ENCODE measurements at places on chromosomes 7 and 10.

DNA sequence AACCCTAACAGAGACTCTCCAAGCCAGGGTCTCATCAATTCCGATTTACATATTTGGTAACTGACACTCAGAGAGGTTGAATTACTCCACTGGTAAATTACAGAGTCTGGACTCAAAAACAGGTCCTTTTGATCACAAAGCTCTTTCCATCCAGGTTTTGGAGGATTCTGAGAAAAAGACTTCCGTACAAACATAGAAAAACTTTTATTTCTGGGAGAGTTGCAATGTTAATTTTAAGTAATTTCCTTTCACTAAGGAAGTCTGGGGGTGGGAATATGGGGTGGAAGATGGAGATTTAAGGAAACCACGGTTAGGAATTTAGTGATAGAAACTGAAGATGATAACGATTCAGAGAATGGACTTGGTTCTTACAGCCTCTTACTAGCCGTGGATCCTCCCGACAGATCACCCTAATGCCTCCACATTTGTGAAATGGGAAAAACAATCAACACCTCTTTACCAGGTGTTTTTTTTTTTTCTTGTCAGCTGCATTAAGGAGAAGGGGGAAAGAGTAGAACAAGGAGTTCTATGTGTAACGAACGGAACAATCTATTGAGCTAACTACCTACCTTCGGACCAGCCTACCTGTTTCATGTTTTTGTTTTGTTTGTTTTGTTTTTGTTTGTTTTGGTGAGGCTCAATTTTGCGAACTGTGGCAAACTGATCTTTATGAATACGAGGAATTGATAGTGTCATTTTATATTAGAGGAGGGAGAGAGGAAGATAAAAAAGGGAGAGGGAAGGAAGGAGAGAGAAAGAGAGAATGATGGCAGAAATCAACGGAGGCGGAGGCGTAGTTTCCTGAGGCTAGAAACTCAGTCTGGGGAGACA, 1.7 kb upstream of the RBM20 start:
- no peak for DNase-seq

DNA sequence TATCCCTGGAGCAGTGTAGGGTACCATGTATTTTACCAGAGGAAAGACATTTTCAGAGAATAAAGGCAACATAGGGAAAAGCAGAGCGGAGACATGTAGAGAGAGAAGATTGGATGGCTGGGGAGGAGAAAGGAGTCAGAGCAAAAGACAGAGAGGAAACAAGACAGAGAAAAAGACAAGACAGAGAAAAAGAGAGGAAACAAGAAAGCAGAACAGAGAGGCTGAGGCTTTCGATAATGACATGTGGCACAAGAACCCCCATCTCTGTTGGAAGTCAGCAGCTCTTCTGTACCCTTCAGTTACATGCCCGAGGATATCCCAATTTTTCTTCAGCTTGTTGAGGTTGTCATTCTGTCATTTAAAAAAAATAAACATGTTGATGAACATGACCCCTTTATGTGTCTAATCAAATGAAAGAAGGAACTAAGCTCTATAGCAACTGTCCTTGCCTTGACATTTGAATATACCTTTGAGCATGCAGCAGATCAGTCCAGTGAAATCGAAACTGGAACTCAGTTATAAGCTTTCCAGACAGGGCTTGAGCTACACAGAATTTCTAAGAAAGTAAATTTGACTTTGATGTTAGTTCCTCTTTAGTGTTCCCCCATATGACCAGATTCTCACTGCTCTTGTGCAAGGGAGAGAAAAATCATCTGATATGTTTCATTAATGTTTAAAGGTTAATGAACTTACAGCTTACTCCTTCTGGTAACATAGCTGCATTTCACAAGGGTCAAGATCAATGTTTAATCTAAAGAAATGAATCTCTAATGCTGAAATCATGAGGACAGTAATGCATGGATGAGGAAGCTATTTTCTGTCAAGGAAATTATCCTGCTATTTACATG, 75.1 kb upstream of the SP4 start:
- DNase-seq = no peak

- DNase-seq = no peak
Measured at GRCh38 chr10:88045656-88046415, 182.4 kb downstream of the PTEN start.

DNA sequence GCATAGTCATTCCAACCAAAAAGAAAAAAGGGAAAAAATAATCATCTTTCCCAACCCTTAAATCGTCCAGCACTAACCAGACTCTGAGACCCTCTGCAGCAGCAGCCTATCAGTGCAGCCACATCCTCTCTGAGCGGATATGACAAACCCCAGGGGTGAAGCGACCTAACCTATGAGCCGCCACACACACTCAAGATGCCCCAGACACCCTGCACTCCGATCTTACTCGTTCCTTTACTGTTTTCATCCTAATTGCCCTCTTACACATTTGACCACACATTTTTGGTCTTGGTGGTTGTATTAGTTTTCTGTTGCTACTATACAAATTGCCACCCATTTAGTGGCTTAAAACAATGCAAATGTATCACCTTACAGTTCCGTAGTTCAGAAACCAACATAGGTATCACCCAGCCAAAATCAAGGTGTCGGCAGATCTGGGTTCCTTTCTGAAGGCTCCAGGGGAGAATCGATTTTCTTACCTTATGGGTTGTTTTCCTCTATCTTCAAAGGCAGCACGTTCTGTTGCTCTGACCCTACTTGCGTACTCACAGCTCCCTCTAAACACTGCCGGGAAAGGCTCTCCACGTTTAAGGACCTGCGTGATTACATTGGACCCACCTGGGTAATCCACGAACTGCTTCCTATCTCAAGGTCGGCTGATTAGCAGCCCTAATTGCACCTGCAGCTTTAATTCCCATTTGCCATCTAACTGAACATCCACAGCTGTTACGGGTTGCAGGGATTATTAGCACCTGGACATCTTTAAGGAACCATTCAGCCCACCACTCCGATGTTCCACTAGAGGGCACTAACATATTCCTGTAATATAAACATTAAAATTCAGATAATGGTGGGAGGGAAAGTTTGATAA, 37.3 kb upstream of the PRSS1 start:
- no peak for DNase-seq

- no peak for DNase-seq
Measured at GRCh38 chr10:116815641-116816415, 33.5 kb upstream of the ENO4 start.

DNA sequence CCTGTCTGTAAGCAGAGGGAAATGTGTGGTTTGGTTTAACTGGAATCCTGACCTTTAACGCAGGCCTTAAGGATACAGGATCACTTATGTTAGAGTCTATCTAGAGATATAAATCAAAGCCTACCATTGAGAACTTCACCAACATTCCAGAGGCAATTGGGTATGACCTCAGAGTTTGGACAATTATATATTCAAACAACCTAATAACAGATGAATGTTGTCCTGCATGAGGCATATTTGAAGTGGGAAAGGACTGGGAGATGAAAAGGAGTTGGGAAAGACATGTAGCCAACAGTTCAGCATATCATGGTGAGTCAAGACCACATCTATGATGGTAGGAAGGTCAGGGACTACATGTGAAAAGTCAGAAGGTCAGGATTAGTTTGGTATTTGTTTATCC, 274.2 kb downstream of the DOCK4 start:
- DNase-seq = no peak

- DNase-seq = no peak
Measured at GRCh38 chr10:26987851-26988250, 112.4 kb downstream of the ANKRD26 start.

DNA sequence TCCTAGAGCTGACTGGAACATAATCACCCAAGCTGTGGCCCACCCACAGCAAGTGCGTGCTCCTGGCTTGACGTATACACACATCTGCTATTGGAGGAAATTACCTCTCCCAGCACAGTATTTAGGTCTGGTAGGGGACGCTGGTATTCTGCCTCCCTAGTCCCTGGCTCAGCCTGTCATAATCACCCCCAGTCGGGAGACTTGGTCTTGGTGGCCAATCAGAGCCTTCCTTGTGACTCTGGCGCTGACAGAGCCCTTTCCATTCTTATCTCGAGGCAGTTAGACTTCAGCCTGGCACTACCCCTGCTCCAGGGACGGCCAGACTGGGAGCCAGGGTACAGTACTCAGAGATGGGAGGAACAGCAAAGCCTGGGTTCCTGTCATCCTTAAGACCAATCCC, 14.3 kb upstream of the PRKAG2 start:
- no peak for DNase-seq

DNA sequence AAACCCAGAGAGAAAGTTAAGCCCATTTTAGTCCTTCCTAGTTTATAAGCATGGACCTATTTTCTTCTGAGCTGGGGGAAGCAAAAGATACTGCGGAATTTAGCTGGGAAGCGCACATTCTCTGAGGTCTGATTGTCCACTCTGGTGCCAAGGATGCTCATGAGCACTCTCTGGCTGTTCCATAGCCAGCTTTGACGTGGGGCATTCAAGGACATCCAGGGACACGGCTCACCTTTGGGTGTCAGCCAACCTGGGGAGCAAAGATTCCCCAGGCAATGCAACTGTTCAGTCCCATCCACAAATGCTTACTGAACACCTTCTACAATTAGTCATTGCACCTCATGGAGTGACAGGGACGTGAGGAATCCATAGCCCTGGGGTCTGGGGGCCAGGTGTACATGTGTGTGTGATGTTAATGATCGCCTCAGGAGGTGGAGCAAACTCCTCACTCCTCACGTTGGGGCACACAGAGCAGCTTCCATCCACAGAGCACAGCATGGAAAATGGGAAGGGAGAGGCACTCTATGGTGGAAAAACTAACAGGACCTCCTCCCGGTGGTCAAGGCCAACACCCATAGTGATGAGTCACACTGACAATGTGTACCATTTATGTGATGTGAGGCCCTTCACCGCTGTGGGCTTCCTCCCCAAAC, 67.5 kb upstream of the IGFBP3 start:
- DNase-seq = no peak

DNA sequence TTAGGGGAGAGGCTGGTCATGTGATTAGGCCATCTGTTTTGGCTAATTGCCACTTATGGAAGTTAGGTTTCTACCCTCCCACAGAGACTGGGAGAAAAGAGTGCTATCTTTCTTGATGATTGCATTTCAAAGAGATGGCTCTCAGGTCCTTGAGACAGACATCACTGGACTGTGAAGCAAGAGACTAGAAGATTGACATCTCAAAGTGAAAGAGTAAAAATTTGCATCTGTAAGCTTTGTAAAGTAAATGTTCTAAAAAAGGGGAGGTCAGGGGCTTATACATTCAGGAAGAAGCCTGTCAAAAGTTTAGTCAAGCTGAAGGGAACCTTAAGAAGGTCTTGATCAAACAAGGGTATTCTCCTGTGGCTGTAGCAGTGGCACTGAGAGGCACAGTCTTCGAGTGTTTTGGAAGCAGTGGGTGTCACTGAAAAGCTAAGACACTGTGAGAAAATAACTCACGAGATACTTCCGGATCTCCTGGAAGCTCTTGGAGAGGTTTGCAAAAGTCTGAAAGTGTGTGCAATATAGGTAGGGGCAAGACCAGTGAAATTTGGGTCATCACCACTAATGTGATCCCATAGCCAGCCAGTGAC, 342.1 kb downstream of the PHF14 start:
- DNase-seq = no peak

- no peak for DNase-seq
Measured at GRCh38 chr10:18109341-18109870, 30.8 kb upstream of the CACNB2 start.

- no peak for DNase-seq
Measured at GRCh38 chr7:120654241-120654640, 203.7 kb downstream of the TSPAN12 start.

GRCh38 chr10:21989453-21990154, 13.9 kb downstream of the DNAJC1 start:
- no peak for DNase-seq

- DNase-seq = no peak
Measured at GRCh38 chr10:125174360-125174759, 14.0 kb upstream of the CTBP2 start.

DNA sequence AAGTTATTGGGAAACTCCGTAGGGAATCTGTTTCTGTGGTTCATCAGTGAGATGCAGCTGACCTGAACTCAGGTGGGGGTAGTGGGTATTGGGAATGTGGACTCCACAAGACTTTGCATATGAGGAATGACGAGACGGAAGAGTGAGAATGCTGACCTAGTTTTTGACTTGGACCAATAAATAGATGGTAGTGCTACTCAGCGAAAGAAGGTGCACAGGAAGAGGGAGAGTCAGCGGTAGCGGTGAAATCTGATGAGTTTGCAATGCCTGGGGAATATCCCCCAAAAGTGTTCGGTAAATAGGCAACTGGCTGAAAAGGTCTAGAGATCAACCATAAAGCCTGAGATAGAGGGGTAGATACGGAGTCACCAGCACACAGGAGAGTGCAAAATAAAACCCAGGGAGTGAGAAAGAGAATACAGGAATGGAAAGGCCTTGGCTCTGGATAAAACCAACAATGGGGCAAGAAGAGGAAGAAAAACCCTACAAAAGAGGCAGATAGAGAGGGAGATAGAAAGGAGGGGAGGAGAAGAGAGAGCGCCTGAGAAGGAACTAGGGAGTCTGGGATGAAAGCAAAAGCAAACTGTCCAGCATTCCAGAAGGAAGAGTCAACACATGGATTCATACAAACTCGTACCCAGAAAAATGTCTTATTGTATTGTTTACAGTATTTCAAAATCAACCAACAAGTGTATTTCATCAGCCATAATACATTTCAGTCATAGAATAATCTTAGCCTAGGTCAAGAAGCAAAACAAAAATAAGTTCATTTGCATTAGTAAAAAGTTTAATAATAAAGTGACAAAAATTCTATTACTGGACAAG, 5.4 kb downstream of the ARHGAP21 start:
- no peak for DNase-seq

- DNase-seq = no peak
Measured at GRCh38 chr7:129343099-129343700, 91.0 kb upstream of the STRIP2 start.

GRCh38 chr7:91373111-91373800, 109.0 kb downstream of the FZD1 start:
- DNase-seq = no peak

DNA sequence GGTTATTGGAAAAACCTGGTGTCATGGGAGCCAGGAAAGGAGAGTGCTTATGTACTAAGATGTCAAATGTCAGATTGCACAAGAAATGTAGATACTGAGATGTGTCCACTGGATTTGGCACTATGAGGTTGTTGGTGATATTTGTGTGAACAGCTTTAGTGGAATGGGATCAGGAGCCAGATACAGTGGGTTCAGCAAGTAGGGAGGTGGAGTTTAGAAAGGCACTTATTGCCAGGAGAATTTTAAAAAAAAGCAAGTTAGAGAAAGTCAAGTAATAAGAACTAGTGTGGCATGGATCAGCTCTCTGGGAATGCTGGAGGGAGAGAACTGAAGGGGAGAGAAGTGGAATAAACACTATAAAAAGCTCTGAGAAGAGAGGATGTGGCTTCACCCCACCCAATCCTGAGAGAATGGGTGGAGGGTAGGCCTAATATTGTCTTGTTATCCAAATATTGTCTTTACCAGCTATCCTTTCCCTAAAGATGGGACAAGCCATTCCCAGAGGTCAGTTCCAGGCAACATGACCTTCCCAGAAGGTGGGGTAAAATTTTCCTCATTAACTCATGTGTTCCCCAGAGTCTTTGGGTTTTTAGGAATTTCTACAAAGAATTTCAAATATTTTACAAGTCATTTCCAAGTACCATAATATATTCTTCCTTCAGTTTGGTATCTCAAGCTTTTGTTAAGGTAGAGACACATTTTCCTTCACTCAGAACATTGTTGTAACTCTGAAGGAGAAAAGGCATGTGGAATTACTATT, 42.3 kb downstream of the ENTPD1 start:
- no peak for DNase-seq

GRCh38 chr7:27745064-27745583, 5.2 kb downstream of the TAX1BP1 start:
- no peak for DNase-seq

- no peak for DNase-seq
Measured at GRCh38 chr10:88291289-88292184, 291.6 kb downstream of the RNLS start.

Data from stimulated activated CD4-positive, alpha-beta T cell treated with anti-CD3 and anti-CD28 coated beads, Interleukin-1b, Interleukin-23, amount 100 ng/mL, for 24 hours (primary cell).